ENCODE measurements at places on chromosomes 5 and 9.

- H3K36me3 ChIP-seq = no peaks in the 10 kb centered on the region
- no peak for DNase-seq
- H3K4me1 ChIP-seq = peaks cover 6% of the 10 kb centered on the region
- H3K4me3 ChIP-seq = no peak overlapping the region
- H3K27ac ChIP-seq = no peak overlapping the region
Observed at GRCh38 chr5:146091881-146092280, 13.5 kb downstream of the PLAC8L1 start.

DNA sequence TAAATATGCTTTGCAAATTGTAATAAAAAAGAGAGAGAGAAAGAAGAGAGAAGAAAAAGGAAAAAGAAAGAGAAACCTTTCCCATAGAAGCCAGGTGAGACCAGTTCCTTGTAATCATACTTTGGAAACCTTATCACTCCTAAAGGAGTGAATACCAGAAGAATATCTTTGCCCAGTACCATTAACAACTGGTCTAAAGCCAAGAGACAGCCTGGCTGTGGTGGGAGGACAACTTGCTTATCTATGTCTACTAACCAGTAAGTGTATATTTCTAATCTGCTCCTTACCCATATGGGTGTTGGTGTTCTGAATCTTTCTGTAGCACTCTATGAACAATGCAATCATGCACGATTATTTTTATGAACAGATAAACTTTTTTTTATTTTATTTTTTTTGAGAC is 10.5 kb upstream of the TXN start:
- peaks cover 12% of the 10 kb centered on the region for H3K27me3 ChIP-seq
- H3K27ac ChIP-seq = no peak overlapping the region
- no peaks in the 10 kb centered on the region for H3K36me3 ChIP-seq
- no peak overlapping the region for H3K4me3 ChIP-seq
- no peak for DNase-seq

- no peak for DNase-seq
- H3K27me3 ChIP-seq = peaks cover 7% of the 10 kb centered on the region
- peaks cover 39% of the 10 kb centered on the region for H3K4me1 ChIP-seq
- H3K36me3 ChIP-seq = no peaks in the 10 kb centered on the region
Observed at GRCh38 chr5:163943546-163943945, 438.1 kb downstream of the MAT2B start.

DNA sequence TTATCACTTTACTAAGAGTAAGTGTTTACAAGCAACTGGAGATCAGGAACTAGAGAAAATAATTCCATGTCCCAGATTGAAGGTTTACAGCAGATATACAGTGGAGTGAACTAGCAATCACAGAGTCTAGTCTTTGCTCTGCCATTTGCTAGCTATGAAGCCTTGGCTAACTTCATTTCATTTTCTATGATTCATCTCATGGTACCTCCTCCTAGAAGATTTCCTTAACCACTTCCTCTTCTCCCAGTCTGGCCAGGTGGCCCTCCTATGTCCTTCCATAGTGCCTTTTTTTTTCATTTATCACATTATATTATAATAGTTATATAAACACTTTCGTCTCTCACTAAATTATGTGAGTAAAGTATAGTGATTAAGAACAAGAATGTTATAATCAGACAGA is 52.1 kb downstream of the GRIA1 start:
- no peak for DNase-seq
- H3K27ac ChIP-seq = no peak overlapping the region
- 0 out of 2 replicates have a peak, but pooled peaks cover 1% of the 10 kb centered on the region for H3K27me3 ChIP-seq
- no peaks in the 10 kb centered on the region for H3K36me3 ChIP-seq

DNA sequence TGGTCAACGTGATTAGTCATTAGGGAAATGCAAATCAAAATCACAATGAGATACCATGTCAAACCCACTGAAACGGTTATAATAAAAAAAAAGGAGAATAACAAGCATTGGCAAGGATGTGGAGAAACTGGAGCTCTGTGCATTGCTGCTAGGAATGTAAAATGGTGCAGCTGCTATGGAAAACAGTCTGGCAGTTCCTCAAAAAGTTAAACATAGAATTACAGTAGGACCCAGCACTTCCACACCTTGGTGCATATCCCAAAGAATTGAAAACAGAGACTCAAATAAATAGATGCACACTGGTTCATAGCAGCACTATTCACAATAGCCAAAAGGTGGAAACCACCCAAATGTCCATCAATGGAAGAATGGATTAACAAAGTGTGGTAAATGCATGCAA is 201.5 kb upstream of the TUT7 start:
- H3K4me3 ChIP-seq = no peak overlapping the region
- no peak for DNase-seq
- no peaks in the 10 kb centered on the region for H3K27me3 ChIP-seq

GRCh38 chr5:145858959-145859358 is 13.9 kb downstream of the GRXCR2 start:
- peaks cover under 1% of the 10 kb centered on the region for H3K27me3 ChIP-seq
- H3K36me3 ChIP-seq = no peaks in the 10 kb centered on the region

GRCh38 chr5:55313870-55314617 is 6.3 kb downstream of the MTREX start:
- no peaks in the 10 kb centered on the region for H3K27me3 ChIP-seq
- peaks cover 32% of the 10 kb centered on the region for H3K4me1 ChIP-seq
- DNase-seq = no peak
- no peak overlapping the region for H3K4me3 ChIP-seq

DNA sequence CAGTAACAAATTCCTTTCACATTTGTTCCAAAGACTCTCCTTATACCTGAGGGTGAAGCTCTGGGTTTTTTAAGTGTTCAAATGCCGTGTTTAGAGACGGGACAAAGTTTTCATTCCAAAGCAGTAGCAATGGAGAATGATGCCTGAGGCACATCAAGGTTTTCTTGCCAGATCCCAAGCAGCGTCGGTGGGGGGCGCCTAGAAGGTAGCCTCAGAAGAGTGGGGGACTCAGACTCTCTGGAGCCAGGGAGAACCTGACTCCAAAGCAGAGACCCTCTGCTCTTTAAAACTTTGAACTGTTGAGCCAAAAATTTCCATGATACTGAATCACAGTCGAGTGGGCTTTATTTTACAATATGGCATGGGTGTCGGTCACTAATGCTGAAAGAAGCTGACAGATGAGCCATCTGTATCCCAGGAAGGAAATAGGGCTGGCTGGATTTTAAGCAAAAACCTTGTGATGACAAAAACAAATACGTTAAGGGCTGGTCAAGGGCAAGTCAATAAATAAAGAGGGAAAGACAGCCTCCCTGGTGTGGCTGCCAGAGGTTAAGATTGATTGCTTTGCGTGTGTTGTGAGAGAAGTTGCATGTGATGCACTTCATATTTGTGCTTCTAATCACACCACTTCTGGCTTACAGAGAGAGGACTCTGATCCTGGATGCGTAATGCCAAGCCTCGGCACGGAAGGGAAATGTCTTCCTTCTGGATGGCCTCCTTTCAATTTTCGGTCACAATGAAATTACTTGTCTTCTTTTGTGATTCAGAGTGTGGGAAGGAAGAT is 161.1 kb upstream of the EFNA5 start:
- no peak overlapping the region for H3K27ac ChIP-seq
- no peak for DNase-seq
- no peaks in the 10 kb centered on the region for H3K27me3 ChIP-seq
- H3K36me3 ChIP-seq = no peaks in the 10 kb centered on the region

- no peak overlapping the region for H3K27ac ChIP-seq
- no peaks in the 10 kb centered on the region for H3K4me1 ChIP-seq
- no peaks in the 10 kb centered on the region for H3K27me3 ChIP-seq
- H3K4me3 ChIP-seq = no peak overlapping the region
- H3K36me3 ChIP-seq = peaks cover 15% of the 10 kb centered on the region
- no peak for DNase-seq
Observed at GRCh38 chr5:33601881-33602280, 161.1 kb downstream of the TARS1 start.

DNA sequence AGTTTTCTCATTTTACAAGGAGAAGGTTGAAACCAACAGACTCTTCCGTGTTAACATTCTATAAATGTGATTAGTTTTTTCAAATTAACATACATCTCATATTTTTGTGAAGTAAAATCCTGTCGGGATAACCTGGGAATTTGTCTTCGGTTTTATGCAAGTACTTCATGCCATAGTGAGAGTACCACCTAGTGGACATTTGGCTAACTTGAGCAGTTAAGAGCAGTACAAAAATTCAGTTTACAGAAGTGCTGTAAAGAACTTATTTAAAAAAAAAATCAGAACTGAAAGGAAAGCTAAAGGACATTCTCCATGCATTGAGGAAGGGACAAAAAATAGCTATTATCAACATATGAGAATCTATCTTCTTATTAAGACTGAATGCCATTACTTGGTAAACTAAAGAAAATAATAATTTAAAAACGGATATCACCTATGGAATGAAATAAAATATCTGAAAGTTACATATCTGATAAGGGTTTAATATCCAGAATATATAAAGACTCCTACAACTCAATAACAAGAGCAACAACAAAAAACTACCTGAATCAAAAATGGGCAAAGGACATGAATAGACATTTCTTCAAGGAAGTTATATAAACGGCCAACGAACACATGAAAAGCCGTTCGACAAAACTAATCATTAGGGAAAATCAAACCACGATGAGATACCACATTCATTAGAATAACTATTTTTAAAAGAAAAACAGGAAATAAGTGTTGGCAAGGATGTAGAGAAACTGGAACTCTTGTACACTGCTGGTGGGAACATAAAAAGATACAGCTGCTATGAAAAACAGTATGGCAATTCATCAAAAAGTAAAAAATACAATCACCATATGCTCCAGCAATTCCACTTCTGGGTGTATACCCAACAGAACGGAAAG is 117.0 kb upstream of the GNA14 start:
- no peak overlapping the region for H3K27ac ChIP-seq
- no peaks in the 10 kb centered on the region for H3K27me3 ChIP-seq
- no peak overlapping the region for H3K4me3 ChIP-seq
- no peaks in the 10 kb centered on the region for H3K36me3 ChIP-seq
- peak; percentile 53 for DNase-seq
- peaks cover 2% of the 10 kb centered on the region for H3K4me1 ChIP-seq

- peaks cover 48% of the 10 kb centered on the region for H3K4me1 ChIP-seq
- H3K27me3 ChIP-seq = no peaks in the 10 kb centered on the region
- peak overlapping the region; percentile 99 for H3K27ac ChIP-seq
- peak; percentile 86 for DNase-seq
- H3K4me3 ChIP-seq = peak overlapping the region; percentile 74
Observed at GRCh38 chr5:167634432-167634831, 657.0 kb upstream of the WWC1 start.

DNA sequence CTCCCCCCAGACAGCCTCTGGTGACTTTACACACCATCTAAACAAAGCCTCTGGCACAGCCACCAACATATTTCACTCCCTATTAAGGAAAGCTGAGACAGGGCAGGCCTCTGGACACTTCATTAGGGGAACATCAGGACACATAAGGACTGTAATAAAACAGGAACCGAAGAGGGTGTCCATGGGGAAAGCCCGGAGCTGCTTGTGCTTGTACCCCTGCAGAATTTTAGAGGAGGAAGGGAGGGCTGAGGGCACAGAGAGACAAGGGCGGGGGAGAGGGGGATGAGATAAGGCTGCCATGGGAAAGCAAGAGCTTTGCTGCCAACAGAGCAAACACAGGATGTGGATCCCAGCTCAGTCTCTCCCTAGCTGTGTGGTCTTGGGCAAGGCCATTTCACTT is 138.4 kb downstream of the ASTN2 start:
- H3K27ac ChIP-seq = no peak overlapping the region
- no peaks in the 10 kb centered on the region for H3K36me3 ChIP-seq
- no peak overlapping the region for H3K4me3 ChIP-seq
- no peak for DNase-seq

- no peaks in the 10 kb centered on the region for H3K4me1 ChIP-seq
- no peak for DNase-seq
- H3K27ac ChIP-seq = no peak overlapping the region
- no peak overlapping the region for H3K4me3 ChIP-seq
- H3K36me3 ChIP-seq = 0 out of 2 replicates have a peak, but pooled peaks cover 4% of the 10 kb centered on the region
- H3K27me3 ChIP-seq = peaks cover 19% of the 10 kb centered on the region
Observed at GRCh38 chr5:1910861-1911772, 28.4 kb upstream of the IRX4 start.
